Activated T-cell treated with anti-CD3 and anti-CD28 coated beads for 4 hours (primary cell): ENCODE measurements at places on chromosomes 5 and 9.

- DNase-seq = no peak
These were observed 11.3 kb upstream of the TMEM141 start for GRCh38 chr9:136779808-136780207.

DNA sequence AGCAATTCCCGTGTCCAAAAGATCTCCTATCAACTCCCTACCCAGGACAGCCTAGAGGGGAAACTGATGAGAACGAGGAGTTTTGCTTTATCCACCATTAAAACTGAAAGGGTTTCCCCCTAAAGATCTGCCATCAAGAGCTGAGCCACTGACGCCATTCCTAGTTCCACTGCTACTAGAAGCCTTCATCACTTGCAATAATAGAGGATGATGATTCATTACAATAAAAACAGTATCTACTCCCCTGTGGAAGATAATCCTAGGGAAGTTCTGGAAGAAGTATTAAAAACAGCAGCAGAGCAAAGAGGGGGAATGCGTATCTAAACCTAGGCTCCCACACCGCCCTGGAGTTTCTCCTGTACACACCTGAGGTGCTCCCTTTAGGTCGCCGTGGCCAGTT is 394.5 kb downstream of the BNC2 start:
- DNase-seq = no peak

GRCh38 chr5:127187706-127188105 is 102.9 kb upstream of the MEGF10 start:
- no peak for DNase-seq

GRCh38 chr9:129412814-129413536 is 207.9 kb downstream of the C9orf50 start:
- peak; percentile 17 for DNase-seq

- DNase-seq = no peak
These were observed 2.5 kb upstream of the AQP7 start for GRCh38 chr9:33404788-33405362.

GRCh38 chr5:27474395-27474794 is 436.0 kb upstream of the CDH9 start:
- no peak for DNase-seq

- DNase-seq = peak; percentile 11
These were observed 529 bp downstream of the CSNK1A1 start for GRCh38 chr5:149550594-149551226.

- no peak for DNase-seq
These were observed 237.1 kb downstream of the CACNA1B start for GRCh38 chr9:138114501-138115245.

DNA sequence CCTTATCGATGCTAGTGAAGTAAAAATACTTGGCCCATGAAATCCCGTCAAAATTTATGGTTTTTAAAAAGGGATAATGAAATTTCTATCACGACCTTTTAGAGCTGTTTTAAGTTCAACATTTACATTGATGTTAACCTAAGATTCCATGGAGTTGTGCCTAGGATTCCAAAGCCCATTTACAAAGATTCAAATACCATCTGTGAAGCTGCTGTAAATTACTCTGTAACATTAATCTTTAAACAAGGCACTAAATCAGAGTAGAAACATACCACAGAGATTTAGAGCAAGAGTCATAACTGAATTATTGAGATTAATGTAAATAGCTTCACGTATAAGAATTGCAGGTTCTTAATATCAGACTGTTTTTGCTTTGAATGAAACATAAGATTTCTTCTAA is 17.7 kb downstream of the POU5F2 start:
- DNase-seq = no peak

- no peak for DNase-seq
These were observed 63.7 kb upstream of the CCDC112 start for GRCh38 chr5:115360046-115360685.

DNA sequence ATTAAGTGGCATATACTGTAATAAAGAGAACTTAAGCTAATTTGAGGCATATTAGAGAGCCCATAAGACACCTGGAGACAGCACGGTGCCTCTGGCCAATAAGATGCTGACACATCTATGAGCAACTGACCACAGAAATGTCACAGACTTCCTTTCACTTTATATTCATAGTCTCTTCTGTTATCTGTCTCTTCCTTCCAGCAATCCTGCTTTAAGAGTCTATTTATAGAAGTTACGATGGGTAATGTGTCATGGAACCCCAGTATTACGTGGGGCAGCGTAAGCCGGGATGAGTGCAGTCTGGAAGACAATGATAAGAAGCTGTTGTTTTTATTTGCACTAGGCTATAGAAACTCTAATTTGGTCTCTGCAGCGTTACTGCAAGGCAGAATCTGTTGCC is 136.8 kb downstream of the CFAP90 start:
- DNase-seq = no peak

GRCh38 chr5:128252196-128252595 is 168.6 kb downstream of the SLC12A2 start:
- no peak for DNase-seq

DNA sequence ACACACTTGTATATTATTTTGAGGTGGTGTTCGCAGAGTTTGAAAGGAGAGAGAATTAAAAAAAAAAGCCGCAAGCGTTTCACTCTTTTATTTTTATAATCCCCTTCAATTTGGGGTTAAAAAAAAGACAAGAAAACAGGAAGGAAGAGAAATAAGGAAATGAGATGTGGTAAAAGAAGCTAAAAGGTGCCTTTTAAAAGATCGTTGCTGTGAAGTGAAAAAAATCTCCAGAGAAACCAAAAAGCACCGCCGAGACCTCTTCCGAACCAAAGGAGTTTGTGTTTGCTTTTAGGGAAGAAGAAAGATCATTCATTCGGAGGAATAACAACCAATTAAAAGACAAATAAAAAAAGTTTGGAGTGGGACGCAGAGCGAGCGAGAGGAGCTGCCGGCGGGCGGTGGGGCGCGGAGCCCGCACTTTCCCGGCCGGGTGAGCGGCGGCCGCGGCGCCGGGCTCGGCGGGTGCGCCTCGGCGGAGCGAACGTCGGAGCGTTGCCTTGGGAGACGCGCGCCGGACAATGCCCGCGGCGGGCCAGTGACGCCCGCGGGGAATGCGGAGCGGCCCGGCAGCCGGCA is 355 bp downstream of the TLE4 start:
- DNase-seq = no peak

GRCh38 chr9:84697509-84698114 is 28.1 kb downstream of the NTRK2 start:
- no peak for DNase-seq

DNA sequence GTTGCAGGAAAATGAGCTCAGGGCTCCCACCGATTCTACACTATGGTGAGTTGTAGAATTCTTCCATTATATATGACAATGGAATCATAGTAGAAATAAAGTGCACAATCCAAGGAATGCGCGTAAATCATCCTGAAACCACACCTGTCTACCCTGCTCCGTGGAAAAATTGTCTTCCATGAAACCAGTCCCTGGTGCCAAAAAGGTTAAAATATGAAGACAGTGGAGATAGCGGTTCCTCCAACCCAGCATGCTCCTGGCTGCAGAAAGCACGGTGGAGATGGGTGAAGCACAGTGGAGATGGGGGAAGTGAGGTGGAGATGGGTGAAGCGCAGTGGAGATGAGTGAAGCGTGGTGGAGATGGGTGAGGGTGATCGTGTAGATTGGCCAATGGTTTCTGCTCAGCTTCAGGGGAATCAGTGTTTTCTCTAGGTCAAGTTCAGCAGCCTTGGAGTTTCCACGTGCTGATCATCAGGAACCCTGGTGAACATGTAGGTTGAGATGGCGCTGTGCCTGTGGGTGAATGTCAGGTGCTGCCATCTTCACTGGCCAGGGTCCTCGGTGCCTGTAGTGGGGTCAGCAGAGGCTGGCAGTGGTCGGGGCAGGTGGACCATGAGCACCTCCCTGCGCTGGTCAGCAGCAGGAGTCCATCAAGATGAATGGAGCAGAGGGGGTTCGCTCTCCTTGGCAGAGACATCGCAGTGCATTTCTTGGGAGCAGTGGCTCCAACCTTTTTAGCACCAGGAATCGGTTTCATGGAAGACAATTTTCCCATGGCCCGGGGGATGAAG is 20.3 kb downstream of the PAEP start:
- DNase-seq = no peak
